ENCODE measurements at places on chromosomes 5 and 9.

- DNase-seq: no peak
Observed at GRCh38 chr5:157175071-157175612, 5.5 kb upstream of the ITK start.

- no peak for DNase-seq
Observed at GRCh38 chr9:96199006-96199405, 103.0 kb downstream of the HSD17B3 start.

DNA sequence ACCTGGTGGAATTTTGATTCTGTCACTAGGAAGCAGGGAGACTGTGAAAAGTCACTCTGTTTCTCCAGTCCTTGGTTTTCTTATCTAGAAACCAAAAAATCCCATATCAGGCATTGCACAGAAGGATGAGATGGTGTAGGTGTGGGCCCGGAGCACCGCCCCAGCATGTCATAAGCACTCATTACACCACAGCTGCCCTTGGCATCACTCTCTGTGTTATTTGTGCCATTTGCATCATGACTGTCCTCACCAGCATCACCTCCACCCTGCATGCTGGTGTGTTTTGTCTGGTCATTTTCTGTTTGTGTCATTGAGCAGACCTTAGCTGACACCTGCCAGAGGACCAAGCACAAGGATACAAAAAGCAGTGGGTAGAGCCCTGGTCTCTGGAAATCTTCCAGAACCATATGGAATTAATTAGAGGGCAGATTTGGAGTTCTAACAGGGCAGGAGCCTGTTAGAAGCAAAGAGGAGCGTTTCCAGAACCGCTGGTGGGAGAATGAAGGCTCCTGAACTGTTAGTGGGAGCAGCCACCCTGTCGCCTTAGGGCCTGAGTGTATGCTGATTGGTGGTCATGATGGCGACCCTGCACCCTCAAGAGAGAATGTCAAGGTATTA is 99.3 kb downstream of the AMBP start:
- no peak for DNase-seq

GRCh38 chr5:112533362-112533761 is 114.3 kb upstream of the EPB41L4A start:
- no peak for DNase-seq

DNA sequence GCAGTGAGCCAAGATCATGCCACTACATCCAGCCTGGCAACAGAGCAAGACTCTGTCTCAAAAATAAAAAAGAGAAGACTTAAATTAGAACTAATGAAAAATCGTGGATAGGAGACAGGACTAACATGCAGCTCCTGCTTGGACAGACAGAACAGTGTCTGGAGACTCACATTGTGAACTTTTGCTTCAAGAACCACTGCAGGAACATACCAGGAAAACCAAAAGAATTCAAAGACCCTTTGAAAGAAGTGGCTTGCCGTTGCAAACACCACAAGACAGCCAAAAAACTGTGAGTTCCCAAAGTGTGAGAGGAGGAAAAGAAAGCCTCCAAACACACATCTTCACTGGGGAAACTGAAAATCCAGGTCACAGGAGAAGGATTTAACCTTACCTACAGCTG is 48.8 kb upstream of the SNAPC3 start:
- DNase-seq: no peak

DNA sequence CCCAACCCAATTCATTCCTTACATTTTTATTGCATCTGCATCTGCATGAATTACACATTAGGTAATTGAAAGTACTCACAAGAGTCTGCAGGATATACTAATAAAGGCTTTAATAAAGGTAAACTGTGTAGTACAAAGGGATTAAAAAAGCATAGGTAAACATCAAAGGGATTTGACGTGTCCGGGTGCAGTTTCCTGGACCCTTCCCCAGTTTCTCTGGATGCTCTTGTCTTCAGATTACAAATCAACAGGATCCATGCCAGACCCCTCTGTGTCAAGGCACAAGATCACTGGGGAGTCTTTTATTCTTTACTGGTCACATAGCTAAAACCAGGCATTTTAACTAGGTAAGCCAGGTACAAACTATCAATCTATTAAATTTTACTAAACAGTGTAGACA is 177.2 kb upstream of the TYRP1 start:
- no peak for DNase-seq

GRCh38 chr9:107536462-107536861 is 46.9 kb upstream of the KLF4 start:
- no peak for DNase-seq
